ENCODE measurements at places on chromosomes 3 and 15.

GRCh38 chr15:69380100-69380725, 33.9 kb upstream of the KIF23 start:
- DNase-seq = no peak

GRCh38 chr3:194132465-194133286, 3.3 kb upstream of the HES1 start:
- no peak for DNase-seq

DNA sequence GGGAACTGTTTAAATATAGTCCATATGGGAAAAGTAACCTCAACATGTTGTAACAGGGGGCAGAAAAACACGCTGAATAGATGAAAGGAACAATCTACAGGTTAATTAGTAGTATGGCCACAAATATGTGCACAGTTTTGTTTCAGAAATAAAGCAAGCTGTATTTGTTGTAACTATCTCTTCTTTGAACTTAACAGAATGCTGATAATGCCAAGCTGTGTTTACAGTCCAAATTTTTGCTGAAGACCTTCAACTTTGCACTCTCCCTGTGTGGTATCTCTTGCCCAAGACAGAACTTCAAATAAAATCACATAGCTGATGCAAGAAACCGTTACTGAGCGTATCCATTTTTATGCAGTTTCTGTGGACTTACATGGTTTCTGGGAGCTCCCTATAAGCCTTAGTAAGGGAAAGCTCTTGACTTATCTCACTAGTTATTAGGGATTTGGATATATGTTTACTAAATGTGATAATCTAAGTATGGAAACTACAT, 425.4 kb upstream of the TPRG1 start:
- no peak for DNase-seq

DNA sequence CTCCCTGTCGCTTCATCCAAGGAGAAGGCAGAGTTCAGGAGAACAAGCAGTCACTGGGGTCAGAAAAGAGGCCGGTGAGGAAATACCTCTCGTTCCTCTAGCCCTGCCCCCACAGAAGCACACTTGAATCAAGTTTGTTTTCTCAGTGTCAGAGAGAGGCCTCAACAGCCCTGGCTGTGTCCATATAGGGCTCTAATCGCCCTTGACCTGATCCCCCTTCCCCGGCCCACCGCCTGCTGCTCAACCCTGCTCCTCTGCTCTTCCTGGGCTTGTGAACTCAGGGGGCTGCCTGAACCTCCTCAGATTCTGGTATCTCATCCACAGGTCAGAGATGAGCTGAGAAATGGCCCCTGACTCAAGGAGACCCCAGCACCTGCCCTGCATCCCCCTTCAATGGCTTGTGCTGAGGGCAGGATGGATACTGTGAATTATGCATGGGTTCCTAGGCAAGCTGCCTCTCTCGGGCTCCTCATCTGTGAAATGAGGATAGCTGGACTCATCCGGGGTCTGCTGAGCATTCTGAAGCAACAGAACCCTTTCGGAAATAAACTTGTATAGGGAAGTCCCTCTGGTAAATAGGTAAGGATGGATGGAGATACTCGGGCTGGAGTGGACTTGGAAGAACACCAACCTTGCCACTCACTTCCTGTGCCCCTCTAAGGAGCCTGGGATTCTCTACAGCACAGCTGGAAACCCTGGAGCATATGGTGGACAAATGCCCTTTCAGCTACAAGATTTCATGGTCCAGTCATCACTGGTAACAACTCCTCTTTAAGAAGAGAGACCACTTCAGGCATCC, 147.5 kb downstream of the STT3B start:
- DNase-seq = no peak

DNA sequence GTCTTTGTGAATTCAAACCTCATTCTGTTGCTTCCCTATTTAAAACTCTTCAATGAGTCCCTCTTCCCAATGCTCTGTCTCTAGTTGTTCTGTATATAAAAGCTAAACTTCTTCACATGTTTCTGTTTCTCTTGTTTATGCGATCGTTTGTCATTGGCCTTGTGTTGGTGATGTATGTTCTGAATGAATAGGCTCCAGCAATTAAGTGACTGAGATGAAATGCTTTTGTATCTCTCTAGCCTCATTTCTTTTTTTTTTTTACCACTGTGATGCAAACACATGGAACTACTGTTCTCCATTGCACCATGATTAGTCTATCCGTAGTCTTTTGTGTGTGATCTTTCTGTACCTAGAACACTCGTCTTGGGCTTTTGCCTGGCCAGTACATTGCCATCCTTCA, 380.5 kb upstream of the TPRG1 start:
- no peak for DNase-seq

- DNase-seq = no peak
Observed at GRCh38 chr3:107082527-107082926, 294.7 kb upstream of the CCDC54 start.

GRCh38 chr15:63864186-63864585, 30.4 kb upstream of the HERC1 start:
- DNase-seq = no peak

GRCh38 chr3:38532529-38532928, 36.4 kb downstream of the EXOG start:
- no peak for DNase-seq

GRCh38 chr3:53153980-53154379, 7.0 kb upstream of the PRKCD start:
- DNase-seq = no peak

DNA sequence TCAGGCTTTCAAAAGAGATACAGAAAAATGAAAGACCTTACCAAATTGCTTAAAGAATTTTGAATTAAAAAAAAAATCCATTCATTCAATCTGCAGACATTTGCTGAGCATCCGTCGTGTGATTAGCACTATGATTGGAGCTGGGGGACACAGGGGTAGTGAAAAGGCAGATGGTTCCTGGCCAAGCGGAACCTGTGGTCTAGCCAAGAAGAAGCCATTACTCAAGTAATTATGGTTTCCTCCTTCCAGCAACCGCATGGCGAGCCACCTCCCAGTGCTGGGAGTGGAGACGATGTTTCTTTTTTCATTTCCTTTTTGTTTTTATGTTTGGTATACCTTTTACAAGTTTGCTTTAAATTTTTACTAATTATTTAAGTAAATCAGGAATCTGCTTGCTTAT, 140.2 kb downstream of the CACNA2D3 start:
- no peak for DNase-seq

DNA sequence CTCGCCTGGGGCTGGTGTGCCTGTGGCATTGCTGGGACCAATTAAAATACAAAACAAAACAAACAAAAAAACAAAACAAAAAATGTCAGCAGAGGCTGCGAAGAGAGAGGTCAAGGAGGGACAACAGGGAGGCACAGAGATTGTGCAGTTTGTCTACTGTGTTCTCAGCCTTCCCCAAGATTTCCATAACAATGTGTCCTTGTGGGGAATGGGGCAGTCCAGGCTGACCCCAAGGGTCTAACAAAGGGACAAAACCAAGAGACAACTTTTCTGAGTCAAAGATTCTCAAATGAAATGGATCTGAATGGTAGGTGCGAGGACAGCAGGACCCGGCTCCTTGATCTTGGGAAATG, 46.4 kb upstream of the TRPM1 start:
- no peak for DNase-seq

GRCh38 chr3:114408736-114409670, 115.2 kb downstream of the TIGIT start:
- DNase-seq = no peak

DNA sequence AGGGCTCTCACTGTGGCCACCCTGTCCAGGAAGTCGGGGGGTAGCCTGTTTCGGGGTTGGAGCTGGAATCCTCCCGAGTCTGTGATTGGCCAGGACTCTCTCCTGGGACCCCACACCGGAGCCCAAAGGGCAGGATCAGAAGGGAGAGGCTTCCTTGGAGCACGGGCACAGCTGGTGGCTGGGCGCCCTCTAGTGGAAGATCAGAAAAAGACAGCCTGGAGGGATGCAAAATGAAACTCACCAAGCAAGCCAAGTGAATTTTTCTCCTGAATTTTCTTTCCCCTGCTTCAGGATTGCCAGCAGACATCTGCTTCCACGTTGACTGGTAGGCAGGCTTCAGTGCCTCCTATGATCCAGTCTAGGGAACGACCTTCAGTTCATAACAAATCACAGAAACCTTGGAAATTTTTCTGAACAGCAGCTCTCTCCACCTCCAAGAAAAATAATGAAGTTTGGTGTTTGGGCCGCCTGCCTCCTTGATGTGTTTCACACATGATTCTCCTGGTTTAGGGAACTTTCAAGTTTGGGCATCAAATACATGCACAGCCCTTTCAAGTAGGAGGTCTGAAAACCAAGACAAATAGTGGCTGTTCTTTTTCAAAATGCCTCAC, 224.6 kb downstream of the VPS13C start:
- peak; percentile 20 for DNase-seq

GRCh38 chr3:113536627-113537101, 4.3 kb downstream of the SIDT1 start:
- DNase-seq = no peak

DNA sequence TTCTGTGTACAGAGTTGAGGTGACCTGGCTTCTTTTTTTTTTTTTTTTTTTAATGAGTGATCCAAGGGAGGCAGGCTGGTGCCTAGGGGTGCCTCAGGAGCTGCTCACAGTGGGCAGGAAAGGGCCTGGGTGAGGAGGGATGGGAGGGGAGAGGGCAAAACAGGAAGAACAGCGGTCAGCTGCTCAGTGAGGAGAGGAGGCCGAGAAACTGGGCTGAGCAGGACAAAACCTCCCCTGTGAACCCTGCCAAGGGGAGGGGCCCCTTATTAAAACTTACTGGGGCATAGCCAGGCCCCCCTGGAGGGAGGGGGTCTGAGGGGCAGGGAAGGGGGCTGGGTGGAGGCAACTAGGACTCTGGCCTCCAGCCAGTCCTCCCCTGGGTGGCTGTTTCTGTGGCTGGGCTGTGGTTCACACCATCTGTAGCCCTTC, 3.5 kb downstream of the PLEKHO2 start:
- no peak for DNase-seq

DNA sequence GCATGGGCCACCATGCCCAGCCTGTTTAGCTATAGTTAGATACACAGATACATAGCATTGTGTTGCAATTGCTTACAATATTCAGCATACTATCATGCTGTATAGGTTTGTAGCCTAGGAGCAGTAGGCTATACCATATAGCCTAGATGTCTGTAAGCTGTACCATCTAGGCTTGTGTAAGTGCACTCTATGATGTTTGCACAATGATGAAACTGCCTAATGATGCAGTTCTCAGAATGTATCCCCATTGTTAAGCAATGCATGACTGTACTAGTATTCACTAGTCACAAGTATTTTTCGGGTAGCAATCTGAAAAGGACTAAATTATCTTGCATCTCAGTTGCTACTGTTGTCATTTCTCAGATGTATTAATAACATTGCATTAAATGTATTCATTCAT, 16.0 kb downstream of the PIGB start:
- DNase-seq = no peak

GRCh38 chr3:180358179-180358578, 243.8 kb upstream of the TTC14 start:
- no peak for DNase-seq

DNA sequence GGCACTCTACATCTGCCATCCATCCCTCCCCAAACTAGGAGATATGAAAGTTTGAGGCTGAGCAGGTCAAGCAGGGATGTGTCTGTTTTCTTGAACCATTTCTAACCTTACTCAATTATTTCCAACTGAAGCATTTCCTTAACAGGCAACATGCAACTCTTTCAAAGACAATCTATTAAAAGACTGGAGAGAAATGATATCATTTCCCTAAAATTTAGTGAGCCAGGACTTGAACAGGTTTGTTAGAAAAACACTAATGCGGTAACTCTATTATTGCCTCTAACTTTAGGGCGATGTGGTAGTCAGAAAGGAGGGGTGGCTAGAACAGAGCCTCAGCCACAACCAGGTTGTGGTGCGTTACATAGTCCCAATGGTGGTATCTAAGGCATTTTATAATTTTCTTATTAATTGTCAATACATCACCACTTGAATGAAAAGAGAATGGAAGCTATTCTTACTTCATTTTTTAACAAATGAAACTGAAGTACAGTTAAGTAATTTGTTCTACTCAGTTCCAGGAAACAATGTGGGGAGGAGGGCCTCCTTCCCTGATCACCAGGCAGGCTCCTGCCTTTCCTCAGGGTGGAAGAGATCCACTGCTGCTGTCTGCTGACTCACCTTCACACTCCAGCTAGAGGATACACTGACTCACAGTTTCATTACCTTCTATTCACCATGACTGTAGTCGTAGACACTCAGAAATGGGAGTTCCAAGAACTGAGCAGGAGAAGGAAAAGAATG, 22.8 kb downstream of the MYO1E start:
- no peak for DNase-seq

- no peak for DNase-seq
Observed at GRCh38 chr3:195239121-195239520, 31.8 kb downstream of the XXYLT1 start.

GRCh38 chr3:53354945-53355498, 7.7 kb upstream of the DCP1A start:
- DNase-seq = no peak

GRCh38 chr3:170717410-170718402, 131.8 kb upstream of the SLC7A14 start:
- DNase-seq = no peak

- no peak for DNase-seq
Observed at GRCh38 chr3:192090586-192090985, 629.6 kb downstream of the PYDC2 start.

DNA sequence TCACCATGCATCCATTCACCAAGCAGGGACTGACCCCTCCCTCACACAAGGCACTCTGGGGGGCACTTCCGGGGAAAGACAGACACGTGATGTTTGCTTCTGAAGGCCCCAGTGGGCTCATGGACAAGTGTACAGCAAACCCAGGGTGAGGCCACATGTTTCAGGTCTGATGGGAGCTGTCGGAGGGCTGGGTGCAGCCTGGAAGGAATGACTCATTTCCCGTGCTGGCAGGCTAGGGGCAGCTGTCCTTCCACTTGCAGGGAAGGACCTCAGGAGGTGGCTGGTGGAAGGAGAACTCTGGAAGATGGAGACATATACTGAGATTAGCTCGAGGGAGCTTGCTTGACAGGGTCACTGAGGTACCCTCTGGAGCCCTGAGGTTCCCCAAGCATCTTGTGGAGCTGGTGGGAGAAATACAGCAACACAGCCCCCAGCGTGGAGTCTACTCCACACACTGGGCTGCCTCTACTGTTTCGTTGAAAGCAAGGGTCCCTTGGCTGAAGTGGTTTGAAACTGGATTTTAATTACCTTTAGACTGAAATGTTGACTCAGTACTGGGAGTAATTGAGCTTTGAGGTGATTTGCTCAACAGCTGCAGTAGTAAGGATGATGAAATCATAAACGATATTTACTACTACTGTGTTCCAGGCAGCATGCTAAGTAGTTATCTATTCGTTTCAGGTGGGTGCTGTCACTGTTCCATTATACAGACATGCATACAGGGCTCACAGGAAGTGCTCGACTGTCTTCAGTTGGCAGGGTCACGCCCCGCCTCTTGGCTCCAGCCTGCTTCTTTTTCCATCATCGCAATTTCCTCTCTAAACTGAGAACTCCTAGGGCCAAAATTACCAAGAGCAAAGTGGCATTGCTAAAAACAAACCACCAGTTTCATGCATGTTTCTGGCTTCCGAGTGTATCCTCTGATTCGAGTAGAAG, 230.4 kb downstream of the ADAMTS17 start:
- DNase-seq = no peak

- DNase-seq = no peak
Observed at GRCh38 chr3:141499284-141499683, 12.5 kb downstream of the RASA2 start.
